ENCODE measurements at places on chromosomes 6 and 20.

- DNase-seq = no peak
These were observed 664.8 kb upstream of the MMS22L start for GRCh38 chr6:97947841-97948240.

- DNase-seq = no peak
These were observed 321.6 kb downstream of the CDH4 start for GRCh38 chr20:61573415-61574305.

- DNase-seq = no peak
These were observed 279.3 kb downstream of the BMP7 start for GRCh38 chr20:56986931-56987720.

DNA sequence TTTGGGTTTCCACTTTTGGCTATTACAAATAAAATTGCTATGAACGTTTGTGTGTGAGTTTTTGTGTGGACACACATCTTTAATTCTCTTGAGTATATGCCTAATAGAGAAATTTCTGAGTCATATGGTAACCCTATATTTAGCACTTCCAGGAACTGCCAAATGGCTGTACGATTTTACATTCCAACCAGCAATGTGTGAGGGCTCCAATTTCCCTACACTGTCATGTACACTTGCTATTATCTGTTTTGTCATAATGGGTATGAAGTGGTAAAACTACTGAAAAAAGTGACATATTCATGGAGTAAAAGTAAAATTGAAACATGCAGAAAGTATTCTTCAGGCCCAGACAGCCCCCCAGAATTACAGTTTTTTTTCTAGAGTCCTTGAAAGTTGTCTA, 59.6 kb upstream of the ESR1 start:
- DNase-seq = no peak

DNA sequence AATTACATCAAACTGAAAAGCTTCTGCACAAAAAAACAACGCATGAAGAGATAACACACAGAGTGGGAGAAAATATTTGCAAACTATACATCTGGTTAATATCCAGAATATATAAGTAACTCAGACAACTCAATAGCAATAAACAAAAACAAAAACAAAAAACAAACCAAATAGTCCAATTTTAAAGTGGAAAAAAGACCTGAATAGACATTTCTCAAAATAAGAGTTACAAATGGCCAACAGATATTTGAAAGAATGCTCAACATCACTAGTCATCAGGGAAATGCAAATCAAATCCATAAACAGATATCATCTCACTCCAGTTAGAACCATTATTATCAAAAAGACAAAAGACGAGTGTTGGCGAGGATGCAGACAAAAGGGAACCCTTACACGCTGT, 28.8 kb upstream of the TOP1 start:
- no peak for DNase-seq

- no peak for DNase-seq
These were observed 308.3 kb downstream of the LAMA2 start for GRCh38 chr6:129191235-129191634.

DNA sequence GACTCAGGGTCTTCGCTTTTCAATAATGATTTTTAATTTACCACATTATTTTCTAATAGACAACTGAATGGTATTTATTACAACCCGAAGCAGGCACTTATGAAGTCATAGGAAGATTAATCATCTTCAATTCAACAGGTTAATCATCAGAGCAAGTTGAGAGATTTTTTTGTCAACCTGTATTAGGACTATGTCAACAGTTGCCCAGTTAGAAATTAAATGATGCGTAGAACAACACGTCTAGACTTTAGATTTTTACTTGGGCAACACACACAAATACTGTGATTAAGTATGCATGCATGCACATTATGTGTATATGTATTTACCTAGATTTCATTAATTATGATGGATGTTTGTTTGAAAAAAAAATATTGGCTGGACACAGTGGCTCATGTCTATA, 4.3 kb downstream of the ILRUN start:
- DNase-seq = no peak

All from NCI-H524 (cell line).